Left lung (tissue), 14 donors: ENCODE measurements at places on chromosomes 13 and 19. TPM values are rescaled to one million over a fixed set of nuclear protein-coding genes. Genes with fewer than 3 reads are reported as not detected.
A peak's percentile ranks its signal among the peaks of the same experiment; 100 is the strongest.

DNA sequence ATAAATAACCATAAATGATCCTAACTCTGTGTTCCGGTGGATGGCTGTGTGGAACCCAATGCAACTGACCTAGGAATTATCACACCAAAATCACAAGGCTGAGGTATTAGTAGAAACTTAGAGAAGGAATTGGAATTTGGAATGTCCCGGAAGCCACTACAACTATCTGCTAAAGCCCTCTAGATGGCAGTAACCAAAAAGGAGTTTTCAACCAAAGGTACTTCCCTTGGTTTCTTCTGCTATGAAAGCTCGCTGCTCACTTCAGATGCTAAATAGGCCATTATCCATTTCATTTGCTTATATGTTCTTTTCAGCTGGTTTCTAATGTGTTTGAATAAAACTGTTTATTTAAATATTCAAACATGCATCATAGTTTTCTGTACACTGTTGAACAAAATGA, 1589.1 kb upstream of the SPRY2 start:
- no peak for DNase-seq

CCDC8 gene
- 50.2 TPM for polyA plus RNA-seq

- DNase-seq, result peak; percentile 61
Observed at GRCh38 chr19:46813839-46814358, 25.5 kb upstream of the SLC1A5 start.

TBXA2R gene
- 3.4 TPM for polyA plus RNA-seq

KCNN4 gene
- 2.3 TPM for polyA plus RNA-seq

GRCh38 chr19:18085702-18086457, 854 bp downstream of the IL12RB1 start:
- DNase-seq, result no peak

DLL3 gene
- 0.24 TPM for polyA plus RNA-seq

GRCh38 chr13:42354241-42355091, 82.5 kb downstream of the AKAP11 start:
- no peak for DNase-seq

FFAR2 gene
- 0.79 TPM for polyA plus RNA-seq

RHPN2 gene
- 8.8 TPM for polyA plus RNA-seq

DNA sequence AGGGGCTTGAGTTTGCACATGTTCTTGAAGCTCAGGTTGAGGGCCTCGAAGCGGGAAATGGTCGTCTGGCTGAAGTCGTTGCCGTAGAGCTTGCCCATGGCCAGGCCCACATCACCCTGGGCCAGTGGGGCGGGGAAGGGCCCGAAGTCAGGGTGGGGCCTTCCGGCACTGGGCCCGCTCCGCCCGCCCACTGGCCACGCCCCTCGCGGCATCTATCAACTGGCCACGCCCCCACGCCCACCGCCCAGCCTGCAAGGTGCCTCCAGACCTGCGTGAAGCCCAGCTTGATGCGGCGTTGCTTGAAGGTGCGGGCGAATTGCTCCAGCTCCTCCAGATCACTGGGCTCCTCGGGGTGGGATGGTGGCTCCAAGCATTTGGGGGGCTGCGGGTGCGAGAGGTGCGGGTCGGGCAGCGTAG, 19.9 kb downstream of the ZNF574 start:
- no peak for DNase-seq

GRCh38 chr13:27472441-27472840, 22.1 kb upstream of the MTIF3 start:
- no peak for DNase-seq

GRCh38 chr19:27746691-27747380, 1466.1 kb downstream of the UQCRFS1 start:
- DNase-seq, result no peak
